ENCODE measurements at places on chromosomes 3 and 15.

- DNase-seq = no peak
- H3K4me3 ChIP-seq = no peak overlapping the region
- no peaks in the 10 kb centered on the region for H3K36me3 ChIP-seq
- H3K27ac ChIP-seq = no peak overlapping the region
Observed at GRCh38 chr3:16455001-16455400, 58.5 kb downstream of the RFTN1 start.

DNA sequence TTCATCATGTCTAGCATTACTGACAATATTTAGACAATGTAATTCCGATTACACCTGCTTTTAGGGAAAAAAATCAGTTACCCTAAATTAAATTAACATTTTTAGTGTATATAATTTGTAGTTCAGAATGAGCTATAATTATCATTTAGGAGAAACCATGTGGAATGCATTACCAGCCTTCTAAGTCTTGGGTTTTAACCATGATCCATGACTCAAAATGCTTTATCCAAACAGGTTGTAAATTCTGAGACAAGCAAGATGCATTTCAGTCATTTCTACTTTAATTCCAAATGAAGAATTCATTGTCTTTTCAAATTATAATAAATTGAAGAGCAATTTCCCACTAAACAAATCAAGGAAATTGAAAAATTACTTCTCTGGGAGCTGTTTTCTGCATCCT is 243.7 kb upstream of the LRIG1 start:
- H3K4me3 ChIP-seq = no peak overlapping the region
- DNase-seq = no peak
- H3K27me3 ChIP-seq = no peaks in the 10 kb centered on the region
- H3K36me3 ChIP-seq = no peaks in the 10 kb centered on the region
- H3K4me1 ChIP-seq = no peaks in the 10 kb centered on the region

GRCh38 chr15:60972866-60973265 is 256.2 kb downstream of the RORA start:
- no peak for DNase-seq
- H3K27ac ChIP-seq = no peak overlapping the region
- no peaks in the 10 kb centered on the region for H3K27me3 ChIP-seq
- no peak overlapping the region for H3K4me3 ChIP-seq
- no peaks in the 10 kb centered on the region for H3K36me3 ChIP-seq
- H3K4me1 ChIP-seq = no peaks in the 10 kb centered on the region

DNA sequence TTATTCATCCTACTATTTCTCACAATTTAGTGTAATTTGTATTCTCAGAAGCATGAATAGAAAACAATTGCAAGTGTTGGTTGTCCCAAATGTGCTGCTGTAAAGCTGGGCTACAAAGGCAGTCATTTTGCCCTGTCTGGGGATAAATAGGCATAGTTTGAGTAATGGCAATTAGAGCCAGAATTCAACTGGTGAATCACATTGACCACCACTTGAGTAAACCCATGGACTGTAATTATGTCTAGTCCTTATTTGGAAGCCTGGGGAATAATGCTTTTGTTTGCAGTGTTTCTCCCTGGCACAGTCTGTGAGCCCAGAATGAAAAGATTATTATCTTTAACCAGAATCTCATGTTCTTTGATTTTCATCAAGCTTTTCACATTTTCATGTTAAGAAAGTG is 30.5 kb upstream of the CHL1 start:
- H3K36me3 ChIP-seq = no peaks in the 10 kb centered on the region
- no peak overlapping the region for H3K4me3 ChIP-seq
- H3K4me1 ChIP-seq = no peaks in the 10 kb centered on the region
- H3K27me3 ChIP-seq = no peaks in the 10 kb centered on the region
- no peak for DNase-seq
- H3K27ac ChIP-seq = no peak overlapping the region

- DNase-seq = no peak
- H3K27ac ChIP-seq = no peak overlapping the region
- H3K4me1 ChIP-seq = peaks cover 4% of the 10 kb centered on the region
- H3K4me3 ChIP-seq = no peak overlapping the region
- no peaks in the 10 kb centered on the region for H3K36me3 ChIP-seq
Observed at GRCh38 chr3:4581920-4582611, 88.9 kb downstream of the ITPR1 start.

- no peaks in the 10 kb centered on the region for H3K27me3 ChIP-seq
- no peak overlapping the region for H3K27ac ChIP-seq
- no peaks in the 10 kb centered on the region for H3K4me1 ChIP-seq
- H3K4me3 ChIP-seq = no peak overlapping the region
- no peak for DNase-seq
Observed at GRCh38 chr3:125477701-125478100, 42.3 kb downstream of the SNX4 start.

- no peak overlapping the region for H3K27ac ChIP-seq
- DNase-seq = no peak
- no peaks in the 10 kb centered on the region for H3K36me3 ChIP-seq
- H3K4me3 ChIP-seq = no peak overlapping the region
- no peaks in the 10 kb centered on the region for H3K27me3 ChIP-seq
Observed at GRCh38 chr3:29822071-29822470, 541.2 kb downstream of the RBMS3 start.

DNA sequence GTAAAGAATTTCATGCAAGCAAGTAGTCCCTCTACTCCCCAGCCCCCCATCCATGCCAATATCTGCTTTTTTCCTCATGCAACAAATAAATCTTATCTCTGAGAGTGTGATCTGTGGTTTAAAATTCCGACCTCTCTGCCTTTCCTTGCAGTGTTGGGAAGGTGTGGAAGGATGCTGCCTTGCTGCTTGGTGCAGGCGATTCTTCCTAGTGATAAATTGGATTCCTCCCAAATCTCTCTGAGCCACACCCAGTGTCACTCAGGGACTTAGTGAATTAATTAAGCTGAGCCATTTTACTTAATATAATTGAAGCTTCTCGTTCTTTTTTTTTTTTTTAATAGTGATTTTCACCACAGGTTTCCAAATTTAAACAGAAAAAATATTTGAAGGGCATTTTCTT is 3.4 kb downstream of the GAP43 start:
- no peak overlapping the region for H3K27ac ChIP-seq
- H3K36me3 ChIP-seq = no peaks in the 10 kb centered on the region
- no peaks in the 10 kb centered on the region for H3K27me3 ChIP-seq
- DNase-seq = no peak

DNA sequence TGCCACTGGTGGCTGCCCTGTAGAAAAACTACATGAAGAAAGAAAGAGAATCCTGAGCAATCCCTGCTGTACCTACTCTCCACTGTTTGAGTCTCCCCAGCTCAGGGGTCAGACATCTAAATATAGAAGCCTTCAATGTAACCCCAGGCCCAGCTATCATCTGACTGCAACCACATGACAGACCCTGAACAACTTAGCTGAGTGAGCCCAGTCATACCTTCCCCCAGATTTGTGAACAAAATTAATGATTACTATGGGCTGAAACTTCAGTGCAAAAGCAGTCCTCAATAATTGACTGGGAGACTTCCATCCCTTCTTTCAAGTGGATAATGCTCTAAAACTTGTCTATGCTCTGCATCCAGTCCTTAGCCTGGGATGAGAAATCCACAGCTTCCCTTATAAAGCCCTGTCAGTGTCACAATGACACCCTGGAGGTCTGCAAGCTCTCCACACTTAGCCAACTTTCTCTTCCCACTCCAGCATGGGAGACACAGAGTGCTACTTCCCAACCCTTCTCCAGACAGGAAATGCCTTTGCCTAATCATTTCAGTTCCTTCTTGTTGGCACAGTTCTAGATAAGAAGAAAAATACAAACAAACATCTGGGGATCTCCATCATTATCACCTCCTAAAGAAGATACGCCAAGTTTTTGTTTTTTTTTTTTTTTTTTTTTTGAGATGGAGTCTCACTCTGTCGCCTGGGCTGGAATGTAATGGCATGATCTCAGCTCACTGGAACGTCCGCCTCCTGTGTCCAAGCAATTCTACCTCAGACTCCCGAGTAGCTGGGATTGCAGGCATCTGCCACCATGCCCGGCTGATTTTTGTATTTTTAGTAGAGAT is 198.5 kb upstream of the GADL1 start:
- H3K4me1 ChIP-seq = no peaks in the 10 kb centered on the region
- no peaks in the 10 kb centered on the region for H3K27me3 ChIP-seq
- no peaks in the 10 kb centered on the region for H3K36me3 ChIP-seq
- DNase-seq = no peak
- no peak overlapping the region for H3K4me3 ChIP-seq

GRCh38 chr3:17384567-17385296 is 357.7 kb downstream of the TBC1D5 start:
- H3K4me1 ChIP-seq = no peaks in the 10 kb centered on the region
- H3K27me3 ChIP-seq = no peaks in the 10 kb centered on the region
- no peak overlapping the region for H3K4me3 ChIP-seq
- no peaks in the 10 kb centered on the region for H3K36me3 ChIP-seq
- no peak for DNase-seq
